Activated CD8-positive, alpha-beta memory T cell treated with anti-CD3 and anti-CD28 coated beads, Interleukin-2, amount 10 ng/mL, durations not matched to agents 7 days and 5 days (primary cell): ENCODE measurements at places on chromosomes 12 and 14.
A peak's percentile ranks its signal among the peaks of the same experiment; 100 is the strongest.

GRCh38 chr14:54538055-54538454 is 28.3 kb downstream of the CGRRF1 start:
- DNase-seq: no peak

GRCh38 chr14:40265096-40265495 is 832.9 kb upstream of the FBXO33 start:
- DNase-seq: no peak

DNA sequence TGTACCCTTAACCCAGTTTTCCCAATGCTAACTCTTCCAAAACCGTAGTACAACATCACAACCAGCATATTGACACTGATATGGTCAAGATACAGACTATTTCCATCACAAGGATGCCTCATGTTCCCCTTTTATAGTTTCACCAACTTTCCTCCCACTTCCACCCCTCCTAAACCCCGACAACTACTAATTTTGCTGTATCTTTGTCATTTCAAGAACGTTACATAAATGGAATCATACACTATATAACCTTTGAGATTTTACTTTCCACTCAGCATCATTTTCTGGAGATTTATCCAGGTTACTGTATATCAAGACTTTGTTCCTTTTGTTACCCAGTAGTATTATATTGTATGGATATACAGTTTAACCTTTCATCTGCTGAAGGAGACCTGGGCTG is 88.9 kb downstream of the MED13L start:
- DNase-seq: no peak

GRCh38 chr14:54166049-54166950 is 209.7 kb upstream of the BMP4 start:
- DNase-seq: no peak

GRCh38 chr14:102554821-102555819 is 37.3 kb upstream of the RCOR1 start:
- peak; percentile 75 for DNase-seq

DNA sequence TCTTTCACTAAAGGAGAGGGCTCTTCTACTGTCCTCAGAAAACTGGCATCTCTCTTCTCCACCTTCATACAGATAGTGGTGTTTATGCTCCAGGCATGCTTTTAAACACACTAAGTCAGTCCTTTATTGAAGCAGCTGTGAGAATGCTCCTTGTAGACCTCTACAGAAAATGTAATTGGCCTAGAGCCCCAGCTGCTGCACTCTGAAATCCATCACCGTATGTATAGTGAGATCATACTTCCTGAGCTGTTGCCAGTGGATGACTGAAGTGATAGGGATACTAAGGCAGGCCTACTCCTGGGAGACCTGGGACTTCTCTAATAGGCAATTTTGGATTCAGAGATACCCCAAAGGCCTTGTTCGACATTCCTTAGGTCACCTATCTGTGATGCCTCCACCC is 535.4 kb downstream of the RPS29 start:
- no peak for DNase-seq

DNA sequence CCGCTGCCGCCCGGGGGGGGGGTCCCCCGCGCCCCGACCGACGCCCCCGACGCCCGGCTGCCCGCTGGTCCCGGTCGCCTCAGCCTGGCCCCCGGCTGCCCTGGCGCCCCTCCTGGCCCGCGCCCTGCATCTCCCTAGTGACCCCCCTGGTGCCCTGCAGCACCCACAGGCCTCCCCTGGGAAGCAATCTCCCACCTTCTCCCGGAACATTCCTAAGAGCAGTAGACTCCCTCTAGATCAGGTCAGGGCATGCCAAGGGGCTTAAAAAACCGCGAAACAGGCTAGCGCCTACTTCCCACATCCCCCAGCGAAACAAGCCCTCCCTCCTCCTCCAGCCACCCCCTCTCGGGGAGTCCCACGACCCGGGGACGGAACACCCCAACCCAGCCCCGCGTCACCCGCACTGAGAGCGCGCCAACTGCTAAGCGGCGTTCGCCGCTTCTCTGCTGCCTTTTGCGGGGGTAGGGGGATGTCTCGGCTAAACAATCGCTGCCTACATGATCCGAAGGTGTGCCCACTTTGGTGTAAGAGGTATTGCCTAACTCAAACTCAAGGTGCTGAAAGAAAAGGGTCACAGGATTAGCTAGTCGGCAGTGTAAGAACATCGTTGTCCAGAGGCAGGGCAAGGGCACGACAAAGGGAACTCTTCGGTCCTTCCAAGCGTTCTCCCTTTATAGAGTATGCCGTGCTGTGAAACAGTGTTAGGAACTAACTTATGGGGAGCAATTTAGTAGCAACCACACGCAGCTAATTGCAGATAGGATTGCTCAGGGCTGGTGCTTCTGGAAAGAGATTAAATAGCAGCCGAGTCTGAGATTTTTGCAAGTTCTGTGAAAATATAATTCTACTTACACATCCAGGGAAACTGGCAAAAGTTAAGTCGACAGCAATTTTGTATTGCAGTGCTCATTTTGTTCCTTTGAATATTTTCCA is 619 bp upstream of the NTN4 start:
- DNase-seq: no peak

DNA sequence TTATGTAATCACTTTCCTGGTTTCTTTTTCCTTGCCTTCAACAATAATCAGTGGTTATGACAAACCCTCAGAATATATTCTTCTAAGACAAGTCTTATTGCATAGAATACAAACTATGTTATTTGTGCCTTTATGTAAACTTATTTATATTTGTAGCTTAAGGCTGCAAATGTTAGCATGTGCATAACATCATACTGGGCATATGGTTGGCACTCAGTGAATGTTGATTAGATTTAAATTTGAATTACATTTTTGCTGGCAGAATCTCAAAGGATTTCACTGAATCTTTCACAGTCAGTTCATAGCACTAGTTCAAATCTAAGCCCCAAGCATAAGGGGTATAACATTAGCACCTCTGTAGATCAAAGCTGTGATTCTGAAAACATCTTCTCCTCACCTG is 113.2 kb upstream of the AEBP2 start:
- DNase-seq: no peak

DNA sequence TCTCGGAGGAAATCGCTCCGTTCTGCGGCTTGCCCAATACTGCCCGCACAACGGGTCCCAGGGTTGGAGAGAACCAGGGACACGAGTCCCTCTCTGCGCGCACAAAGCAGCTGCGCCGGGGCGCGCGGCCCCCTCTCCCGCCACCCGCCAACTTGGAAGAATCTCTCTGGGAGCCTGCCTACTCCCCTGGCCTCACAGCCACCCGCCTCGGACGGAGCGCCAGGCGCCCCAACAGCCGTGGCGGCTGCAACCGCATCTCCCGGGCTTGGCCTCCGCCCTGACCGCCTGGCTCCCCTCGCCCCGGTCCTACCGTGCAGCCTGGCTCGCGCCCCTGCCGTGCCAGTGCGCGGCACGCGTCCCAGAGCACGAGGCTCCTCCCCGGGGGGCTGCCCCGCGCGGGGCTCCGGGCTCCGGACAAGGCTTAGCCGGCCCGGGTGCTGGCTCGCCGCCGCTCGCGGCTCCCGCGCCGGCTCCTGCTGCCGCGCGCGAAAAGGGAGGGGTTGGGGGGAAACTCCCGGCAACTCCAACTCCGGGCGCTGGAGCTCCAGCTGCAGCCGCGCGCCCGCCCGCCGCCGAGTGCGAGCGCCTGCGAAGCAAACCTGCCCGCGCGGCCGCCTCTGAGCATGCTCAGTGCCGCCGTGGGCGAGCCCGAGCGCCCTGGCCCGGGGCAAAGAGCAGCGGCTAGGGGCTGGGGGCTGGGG is at the start of gene STXBP6:
STXBP6 (minus strand) TSS at position 580 of the 701 bp plus-strand sequence. CDS start 75,329 bp downstream, outside the sequence.
- no peak for DNase-seq

DNA sequence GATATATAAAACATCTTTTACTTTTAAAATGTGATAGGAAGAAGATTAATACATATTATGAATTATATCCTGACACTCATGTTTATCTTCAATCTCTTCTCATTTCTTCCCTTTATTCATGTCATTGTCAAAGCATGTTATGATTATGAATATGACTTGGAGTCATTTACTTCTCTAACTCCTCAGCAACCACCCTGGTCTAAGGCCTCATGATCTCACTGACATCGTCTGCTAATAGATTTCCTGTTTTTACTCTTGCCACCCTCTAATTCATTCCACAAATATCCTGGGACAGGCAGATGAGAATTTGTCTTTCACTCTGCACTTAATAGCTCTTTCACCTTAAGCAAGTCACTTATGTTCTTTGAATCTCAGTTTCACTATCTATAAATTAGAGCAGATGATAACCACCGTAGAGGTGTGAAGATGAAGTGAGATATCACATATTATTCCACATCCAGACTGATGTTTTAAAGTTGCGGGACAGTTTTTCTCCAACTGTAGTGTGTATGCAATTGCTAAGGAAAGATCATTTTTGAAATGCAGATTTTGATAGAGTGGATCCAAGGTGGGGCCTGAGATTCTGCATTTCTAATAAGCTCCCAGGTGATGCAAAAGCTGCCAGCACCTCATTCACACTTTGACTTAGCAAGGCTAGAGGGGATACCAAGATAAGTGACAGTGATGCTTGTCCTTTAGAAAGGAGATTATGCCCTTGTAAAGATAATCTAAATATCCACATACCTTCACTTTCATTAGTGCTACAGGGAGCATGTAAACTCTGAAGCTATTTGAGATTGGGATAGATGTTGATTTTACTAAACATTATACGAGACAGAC is 3.3 kb upstream of the IAPP start:
- no peak for DNase-seq

DNA sequence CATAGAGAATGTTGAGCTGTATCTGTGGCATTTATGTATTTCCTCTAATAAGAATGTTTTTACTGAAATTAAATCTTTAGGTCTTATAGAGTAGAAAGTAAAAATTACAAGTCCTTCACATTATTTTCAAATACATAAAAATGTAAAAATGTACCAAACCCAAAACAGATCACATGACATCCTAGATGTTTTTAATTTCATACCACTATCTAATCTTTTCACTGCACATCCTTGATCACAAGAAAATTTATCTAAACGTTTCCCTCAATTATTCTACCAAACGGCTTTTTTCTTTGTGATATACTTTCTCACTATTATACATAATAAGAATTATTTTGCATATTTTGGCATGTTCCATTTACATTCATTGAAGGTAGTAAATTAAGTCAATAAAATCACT is 18.3 kb downstream of the SGPP1 start:
- DNase-seq: no peak

DNA sequence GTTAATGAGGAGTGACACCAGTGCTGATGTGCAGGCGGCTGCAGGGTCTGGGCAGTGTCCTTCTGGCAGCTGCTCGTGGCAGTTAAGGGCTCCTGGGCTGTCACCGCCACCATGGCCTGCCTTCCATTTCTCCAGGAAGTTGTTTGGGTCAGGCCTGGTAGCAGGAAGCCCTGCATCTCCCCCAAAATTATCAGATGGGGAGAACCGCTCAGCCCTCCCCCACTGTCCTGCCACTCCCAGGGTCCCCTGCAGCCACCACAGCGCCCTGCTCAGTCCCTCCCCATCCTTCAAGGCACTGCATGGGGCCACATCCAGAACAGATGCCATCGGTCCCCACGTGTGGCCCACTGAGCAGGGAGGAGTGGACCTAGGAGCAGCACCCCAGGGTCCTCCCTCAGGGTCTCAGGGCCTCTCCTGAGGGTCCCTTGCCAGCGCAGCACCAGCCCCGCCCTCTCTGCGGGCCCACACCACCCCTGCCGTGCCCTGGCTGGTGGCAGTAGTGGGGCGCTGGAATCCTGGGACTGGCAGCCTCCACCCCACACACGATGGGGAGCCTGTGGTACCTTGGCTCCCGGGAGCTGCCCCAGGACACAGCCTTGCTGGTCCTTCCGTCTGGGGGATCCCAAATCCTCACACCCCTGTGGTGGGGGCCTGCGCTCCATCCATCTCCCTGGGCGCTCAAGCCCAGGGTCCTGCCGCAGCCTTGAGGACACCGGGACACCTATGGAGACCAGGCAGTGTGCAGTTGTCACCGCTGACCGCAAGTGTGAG is 10.3 kb upstream of the AMN start:
- DNase-seq: no peak

DNA sequence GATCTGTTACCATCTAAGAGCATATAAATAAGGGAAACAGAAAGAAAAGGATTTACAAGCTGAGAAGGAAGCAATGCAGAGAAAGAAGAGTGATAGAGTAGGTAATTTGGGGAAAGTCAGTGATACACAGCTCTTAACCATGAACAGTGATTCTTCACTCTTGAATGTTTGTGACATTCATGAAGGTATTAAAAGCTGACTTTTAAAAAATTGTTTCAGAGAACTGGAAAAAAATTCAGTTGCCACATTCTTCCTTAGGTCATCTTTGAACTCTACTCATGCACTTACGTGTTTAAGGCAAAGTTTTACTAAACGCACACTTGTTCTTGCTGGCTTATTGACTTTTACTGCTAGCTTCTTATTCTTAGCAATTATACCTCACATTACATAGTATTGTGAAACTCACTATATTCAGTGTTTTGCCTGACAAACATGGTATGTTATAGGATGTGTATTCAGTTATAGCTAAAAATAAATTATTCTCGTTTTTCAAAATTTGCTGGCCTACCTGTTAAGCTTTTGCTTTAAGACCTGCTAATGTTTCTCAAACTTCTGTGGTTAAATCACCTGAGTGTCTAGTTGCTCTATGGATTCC is 10.9 kb downstream of the HIF1A start:
- DNase-seq: no peak

DNA sequence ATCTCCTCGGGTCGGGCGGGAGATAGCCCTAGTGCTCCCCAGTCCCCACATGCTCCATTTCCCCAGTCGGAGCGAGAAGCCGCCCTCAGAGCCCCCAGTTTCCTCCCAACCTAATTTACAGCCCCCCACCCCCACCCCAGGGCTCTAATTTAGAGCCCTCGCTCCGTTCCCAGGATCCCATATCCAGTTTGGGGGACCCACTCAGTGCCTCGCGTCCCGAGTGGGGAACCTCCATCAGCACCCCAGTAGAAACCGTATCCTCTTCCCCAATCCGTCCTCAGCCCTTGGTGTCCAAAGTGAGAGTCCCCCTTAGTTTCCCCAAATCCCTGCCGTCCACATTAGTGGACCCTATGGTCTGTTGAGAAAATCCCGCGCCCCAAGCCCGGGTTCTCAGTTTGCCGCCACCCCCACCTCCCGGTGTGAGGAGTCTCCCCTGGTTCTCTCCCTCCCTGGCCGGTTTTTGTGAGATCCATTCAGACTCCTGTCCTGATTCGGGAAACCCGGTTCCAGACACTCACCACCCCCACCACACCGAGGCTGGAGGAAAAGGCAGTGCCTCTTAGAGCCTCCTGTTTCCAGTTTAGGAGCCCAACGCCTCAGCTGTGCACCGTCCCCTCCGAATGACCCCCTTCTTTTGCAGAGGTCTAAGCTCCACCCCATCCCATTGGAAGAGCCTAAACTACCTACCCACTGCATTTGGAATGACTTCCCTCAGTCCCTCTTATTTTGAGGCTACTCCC is 809 bp upstream of the MSI1 start:
- DNase-seq: no peak
